Left lobe of liver (tissue), 2 donors: ENCODE measurements at places on chromosomes 5 and 9. TPM values are rescaled to one million over a fixed set of nuclear protein-coding genes. Genes with fewer than 3 reads are reported as not detected.

The PCDHGB7 gene
- total RNA-seq, result 2.0 TPM

GRCh38 chr5:90898326-90899013 lies 339.9 kb downstream of the ADGRV1 start:
- DNase-seq, result no peak

DNA sequence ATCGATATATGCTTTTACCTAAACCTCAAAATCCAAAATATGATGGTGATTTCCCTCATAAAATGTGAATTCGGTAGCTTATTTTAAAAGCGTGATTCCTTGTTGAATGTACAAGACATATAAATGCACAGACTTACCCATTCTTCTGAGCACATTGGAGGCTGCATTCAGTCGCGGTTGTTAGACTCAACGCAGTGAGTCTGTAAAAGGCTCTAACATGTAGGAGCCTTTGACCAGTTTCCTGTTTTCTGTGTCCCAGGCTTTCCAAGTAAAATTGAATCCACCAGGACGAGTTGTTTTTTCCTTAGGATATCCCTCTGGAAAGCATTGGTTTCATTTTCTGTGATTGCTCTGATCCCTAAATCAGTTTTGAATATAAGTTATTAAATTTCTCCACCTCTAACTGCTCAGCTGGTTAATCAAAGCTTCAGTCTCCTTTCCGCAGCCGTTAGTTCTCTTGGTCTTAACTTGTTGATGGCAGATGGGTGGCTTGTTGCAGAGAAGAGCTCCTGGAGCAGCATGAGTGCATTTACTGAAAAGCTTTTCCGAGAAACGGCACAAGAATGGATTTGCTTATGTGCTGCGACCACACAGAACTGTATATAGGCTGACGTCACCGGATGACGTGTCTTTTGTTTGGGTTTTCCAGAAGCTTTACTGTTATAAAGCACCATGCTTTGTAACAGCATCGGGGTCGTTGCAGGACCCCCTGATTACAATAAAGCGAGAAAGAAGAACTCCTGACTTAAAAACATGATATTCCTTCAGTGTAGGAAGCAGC lies at the start of gene LRRTM2:
LRRTM2 (minus strand) TSS at position 565 of the 781 bp plus-strand sequence; CDS start at position 141, 424 bp downstream.
- DNase-seq, result no peak

DNA sequence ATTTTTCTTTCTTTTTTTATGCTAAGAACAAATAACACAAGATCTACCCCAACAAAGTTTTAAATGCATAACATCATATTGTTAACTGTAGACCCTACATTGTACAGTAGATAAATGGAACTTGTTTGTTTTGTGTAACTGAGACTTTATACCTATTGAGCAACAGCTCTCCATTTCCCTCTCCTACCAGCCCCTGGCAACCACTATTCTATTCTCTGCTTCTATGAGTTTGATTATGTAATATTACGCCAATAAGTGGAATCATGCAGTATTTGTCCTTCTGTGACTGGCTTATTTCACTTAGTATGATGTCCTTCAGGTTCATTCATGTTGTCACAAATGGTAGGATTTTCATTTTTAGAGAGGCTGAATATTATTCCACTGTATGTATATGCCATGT lies 308.2 kb upstream of the PRR16 start:
- no peak for DNase-seq

The SERF1A gene
- not detected for total RNA-seq

The FCN1 gene
- total RNA-seq, result 0.93 TPM

The PLK2 gene
- total RNA-seq, result 12.3 TPM

The ADGRD2 gene
- total RNA-seq, result not detected

GRCh38 chr5:1515311-1515920 lies 8.3 kb downstream of the LPCAT1 start:
- peak; percentile 42 for DNase-seq

DNA sequence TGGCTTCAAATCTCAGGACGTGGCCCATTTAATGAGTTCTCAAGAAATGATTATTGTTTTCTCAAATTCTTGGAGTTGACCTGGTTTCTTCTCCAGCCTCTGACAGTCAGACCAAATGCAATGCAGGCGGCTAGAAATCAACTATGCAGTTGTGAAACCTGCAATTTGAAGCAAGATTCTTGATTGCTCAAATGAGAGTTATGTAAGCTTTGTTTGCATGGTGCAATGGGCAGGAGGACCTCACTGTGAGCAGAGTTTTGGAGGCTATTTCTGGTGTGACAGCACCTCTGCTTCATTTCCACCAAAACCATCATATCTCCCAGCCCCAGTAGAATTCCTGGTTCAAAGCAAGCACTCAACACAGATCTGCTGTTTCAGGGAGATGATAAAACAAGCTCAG lies 500.0 kb upstream of the KLF4 start:
- DNase-seq, result peak; percentile 55

- DNase-seq, result no peak
These were observed 34.2 kb upstream of the HSD17B4 start for GRCh38 chr5:119417891-119418605.

DNA sequence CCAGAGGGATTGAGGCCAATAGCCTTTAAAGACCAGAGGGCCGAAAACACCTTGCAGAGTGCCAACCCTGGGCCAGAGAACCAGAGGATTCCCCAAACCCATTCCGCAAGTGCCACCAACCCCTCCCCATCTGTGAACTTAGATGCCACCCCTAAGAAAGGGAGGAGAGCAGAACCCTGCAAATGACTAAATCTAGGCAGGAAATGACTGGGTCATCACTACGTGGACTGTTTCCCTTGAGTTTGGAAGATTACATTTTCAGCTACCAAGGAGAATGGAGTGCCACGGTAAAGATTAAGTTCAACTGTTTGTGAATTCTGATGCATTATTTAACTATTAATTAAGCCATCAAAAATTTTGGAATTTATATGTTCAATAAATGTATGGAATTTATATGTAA lies 142.8 kb downstream of the ENC1 start:
- DNase-seq, result no peak

The SUSD1 gene
- 3.2 TPM for total RNA-seq

DNA sequence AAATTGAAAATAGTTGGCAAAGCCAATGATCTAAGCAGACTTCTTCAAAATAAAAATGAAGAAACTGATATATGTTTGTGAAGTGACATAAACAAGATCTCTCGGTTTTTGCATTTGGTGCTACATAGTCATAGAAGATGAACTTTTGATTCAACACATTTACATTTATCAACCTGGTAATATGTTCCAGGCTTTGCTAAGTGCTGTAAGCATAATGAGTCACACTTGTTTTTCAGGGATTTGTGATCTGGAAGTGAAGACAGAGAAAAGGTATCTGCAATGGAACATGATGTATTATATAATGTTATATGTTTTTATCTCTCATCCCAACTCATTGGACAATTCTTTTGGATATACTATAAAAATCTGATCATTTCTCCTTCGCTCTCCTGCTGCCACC lies 801.4 kb downstream of the BRINP1 start:
- no peak for DNase-seq

DNA sequence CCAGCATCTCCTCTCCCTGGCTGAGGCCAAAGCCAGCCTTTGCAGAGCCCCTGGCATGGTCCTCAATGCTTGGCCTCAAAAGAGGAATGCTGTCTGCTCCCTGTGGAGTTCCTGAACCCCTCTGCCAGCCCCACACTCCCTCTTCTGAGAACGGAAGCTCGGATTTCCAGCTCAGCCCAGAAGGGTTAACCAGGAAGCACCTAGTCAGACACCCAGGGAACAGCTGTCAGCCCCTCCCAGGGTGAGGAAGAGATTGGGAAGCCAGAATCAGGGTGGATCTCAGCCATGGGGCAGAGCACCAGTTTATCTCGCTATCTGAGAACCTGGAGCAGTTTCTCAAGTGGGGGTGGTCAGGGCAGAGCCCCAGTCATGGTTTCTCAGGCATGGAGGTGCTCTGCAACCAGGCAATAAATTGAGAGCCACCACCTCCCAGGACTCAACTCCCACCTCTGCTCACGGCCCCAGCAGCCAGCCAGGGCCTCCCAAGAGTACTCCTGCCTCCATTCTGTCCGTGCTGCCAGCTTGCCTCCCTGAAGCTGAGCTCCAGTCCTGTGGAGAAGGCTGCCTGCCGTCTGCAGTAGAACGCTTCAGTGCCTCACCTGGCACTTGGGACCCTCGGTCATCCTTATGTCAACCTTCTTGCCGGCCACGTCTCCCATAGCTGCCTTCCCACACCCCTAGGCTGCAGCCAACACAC lies 7.6 kb downstream of the FOXE1 start:
- DNase-seq, result no peak

GRCh38 chr5:41812156-41812555 lies 58.1 kb downstream of the OXCT1 start:
- DNase-seq, result no peak

The PHF24 gene
- total RNA-seq, result not detected

- no peak for DNase-seq
These were observed 121.6 kb downstream of the WNK2 start for GRCh38 chr9:93305497-93306020.

DNA sequence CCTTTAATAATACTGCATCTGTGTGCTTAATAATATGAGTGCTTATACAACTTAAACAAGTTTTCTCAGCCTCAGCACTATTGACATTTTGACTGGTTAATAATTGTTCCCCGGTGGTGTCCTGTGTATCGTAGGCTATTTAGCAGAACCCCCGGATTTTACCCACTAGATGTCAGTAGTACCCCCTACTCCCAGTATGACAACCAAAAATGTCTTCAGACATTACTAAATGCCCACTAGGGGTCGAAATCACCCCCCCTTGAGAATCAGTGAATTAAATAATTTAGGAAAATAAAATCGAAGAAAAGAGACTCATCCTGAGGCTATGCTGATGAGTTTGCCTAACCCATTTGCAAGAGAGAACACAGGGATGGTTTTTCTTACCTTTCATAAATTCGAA lies 166.3 kb downstream of the ATP10B start:
- DNase-seq, result no peak

The MACIR gene
- total RNA-seq, result 0.63 TPM

GRCh38 chr9:91053824-91054223 lies 252.2 kb downstream of the SYK start:
- DNase-seq, result no peak

DNA sequence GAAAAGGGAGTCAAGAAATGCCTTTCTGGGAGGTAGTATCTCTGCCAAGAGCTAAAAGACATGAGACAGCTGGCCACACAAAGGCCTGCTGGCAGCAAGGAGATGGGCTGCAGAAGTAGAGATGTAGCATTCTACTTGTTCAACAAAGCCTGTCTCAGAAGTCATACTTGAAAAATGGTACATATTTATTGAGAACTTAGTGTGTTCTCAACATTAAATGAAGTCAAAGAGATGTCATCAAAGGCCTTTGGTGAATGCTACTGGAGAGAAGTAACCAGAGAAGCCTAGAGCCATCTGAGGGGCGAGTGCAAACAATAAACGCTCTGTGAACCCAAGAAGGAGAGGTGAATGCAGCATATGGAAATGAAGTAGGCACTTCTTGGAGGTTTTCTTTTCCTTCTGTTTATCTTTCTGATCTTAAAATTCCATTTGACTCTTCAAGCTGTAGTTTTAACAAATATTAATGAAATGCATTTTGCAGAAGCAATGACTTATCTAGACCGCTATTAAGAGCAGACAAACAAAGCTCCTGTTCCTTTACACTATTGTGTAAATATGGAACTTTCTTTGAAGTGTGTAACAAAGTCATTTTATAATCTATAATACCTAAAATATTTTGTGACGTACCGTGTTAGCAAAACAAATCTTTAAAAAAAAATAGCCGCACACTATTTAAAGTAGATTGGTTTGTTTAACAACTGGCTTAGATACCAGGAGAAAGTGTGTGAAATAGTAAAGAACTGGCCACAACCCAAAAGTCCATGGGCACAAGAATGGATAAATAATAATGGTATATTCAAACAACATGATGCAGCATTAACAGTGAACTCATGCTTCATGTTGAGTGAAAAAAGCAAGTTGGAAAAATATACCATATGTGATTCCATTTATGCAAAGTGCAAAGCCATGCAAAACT lies 70.2 kb downstream of the ZNF608 start:
- no peak for DNase-seq

DNA sequence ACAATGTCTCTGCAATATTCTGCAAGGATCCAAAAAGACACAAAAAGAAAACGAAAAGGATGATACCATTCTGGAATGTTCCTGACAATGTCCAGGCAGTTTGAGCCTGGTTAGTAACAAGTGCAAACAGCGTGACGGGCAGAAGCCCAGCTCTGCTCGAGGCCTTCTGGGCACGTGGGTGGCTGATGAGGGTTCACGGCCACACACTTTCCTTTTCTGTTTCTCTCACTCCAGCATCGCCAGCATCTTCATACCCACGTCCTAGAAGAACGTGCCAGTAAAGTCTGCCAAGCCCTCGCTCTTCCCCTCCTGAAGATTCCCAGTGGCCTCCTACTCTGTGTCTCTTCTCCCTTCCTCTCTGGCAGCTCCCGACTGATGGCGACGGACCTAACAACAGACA lies 36.7 kb downstream of the COL23A1 start:
- DNase-seq, result no peak

DNA sequence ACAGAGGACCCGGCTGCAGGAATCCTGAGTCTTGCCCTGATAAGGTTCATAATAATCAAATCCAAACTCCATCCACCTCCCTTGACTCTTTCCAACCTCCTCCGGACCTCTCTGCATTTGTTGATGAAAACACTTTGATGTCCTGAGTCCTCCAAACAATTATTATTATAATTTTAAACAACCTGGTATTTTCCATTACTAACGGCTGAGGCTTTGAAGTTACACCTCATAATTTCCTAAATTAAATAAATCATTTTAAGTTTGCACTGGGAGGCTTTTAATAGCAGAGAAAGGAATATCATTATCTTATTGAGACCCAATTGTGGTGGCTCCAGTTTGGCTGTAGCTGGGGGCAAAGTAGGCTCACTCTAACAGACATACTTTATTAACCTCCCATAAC lies 9.5 kb downstream of the MSX2 start:
- DNase-seq, result no peak

The PTGR1 gene
- 526 TPM for total RNA-seq

The KLF4 gene
- total RNA-seq, result 2.9 TPM

DNA sequence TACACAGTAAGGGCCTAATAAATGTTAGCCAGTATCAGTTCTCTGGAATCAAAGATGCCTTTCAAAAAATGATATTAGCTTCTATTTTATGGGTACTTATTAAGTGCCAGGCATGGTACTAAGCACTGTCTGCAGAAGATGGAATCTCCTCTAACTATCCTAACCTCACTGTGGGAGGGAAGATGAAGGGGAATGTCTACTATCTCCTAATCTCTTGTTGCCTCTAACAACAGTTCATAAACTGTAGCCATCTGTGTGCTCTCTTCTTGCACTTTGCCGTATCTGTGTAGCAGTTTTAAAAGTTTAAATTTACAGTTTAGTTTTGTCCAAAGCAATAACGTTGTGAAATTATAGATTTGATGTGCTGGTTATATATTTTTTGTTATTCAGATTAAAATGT lies 99.6 kb upstream of the CCDC112 start:
- DNase-seq, result no peak

- no peak for DNase-seq
These were observed 45.4 kb upstream of the LIFR start for GRCh38 chr5:38601863-38602298.

GRCh38 chr5:59001154-59001553 lies 418.3 kb downstream of the RAB3C start:
- DNase-seq, result no peak

DNA sequence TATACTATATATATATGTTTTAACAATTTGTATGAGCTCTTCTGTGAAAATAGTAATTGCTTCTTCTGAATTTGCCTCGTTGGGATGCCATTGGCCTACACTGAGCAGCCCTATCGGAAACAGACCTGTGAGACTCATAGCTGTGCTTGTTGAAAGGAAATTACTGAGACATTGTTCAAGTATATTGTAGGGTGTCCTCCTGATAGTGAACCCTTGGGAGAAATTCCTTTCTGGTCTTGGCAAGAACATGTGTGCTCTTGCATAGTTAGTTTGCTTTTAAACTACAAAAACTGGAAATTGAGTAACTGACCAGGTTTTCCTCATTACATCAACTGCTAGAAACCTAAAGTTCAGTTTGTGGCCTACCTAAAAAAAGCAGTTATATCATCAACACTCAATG lies 160.9 kb downstream of the LURAP1L start:
- DNase-seq, result no peak
